ENCODE measurements at places on chromosomes 16 and 17.

DNA sequence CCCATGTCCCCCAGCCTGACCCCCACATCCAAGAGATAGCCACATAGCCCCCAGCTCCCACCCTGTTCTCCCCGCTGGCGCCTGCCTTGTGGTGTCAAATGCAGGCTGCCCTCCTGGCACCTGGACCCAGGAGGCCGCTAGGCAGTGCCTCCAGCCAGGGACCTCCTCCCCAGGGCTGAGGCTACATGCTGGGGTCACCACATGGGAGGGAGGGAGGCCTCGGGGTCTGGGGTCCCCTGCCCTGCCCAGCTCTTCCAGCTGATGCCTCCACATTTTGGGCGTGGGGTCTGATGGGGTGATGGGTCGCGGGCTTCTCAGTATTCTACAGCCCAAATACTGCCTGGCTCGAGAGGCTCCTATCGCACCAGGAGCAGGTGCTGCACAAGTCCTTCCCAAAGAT is 9.5 kb downstream of the TBC1D26 start:
- no peak for DNase-seq

GRCh38 chr17:37488009-37488604 is 1.6 kb upstream of the DUSP14 start:
- DNase-seq, result no peak

GRCh38 chr17:30395398-30396022 is 16.8 kb downstream of the CPD start:
- no peak for DNase-seq

GRCh38 chr17:17364338-17364667 is 61.1 kb downstream of the NT5M start:
- no peak for DNase-seq

GRCh38 chr16:12898551-12898950 is 2.8 kb upstream of the SHISA9 start:
- DNase-seq, result no peak

Data from activated naive CD4-positive, alpha-beta T cell treated with anti-CD3 and anti-CD28 coated beads, Interleukin-2, amount 10 ng/mL, durations not matched to agents 7 days and 5 days (primary cell).